ENCODE measurements at places on chromosomes 4 and X.
A peak's percentile ranks its signal among the peaks of the same experiment; 100 is the strongest.

DNA sequence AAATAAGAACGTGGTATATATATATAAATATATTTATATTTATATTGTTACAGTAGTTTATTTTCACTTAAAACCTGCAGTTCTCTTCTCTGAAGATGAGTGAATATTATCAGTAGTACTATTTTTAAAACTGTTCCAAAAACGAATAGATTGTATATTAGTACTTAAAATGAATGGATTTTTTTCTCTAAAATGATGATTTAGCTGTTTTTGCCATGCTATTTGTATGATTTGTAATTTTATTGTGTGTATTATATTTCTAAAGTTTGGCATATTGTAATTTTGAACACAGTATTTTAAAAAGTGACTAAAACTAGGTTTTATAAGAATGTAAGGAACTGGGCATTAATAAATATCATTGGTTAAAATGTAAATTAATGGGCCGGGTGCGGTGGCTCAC is 22.0 kb downstream of the TRAPPC11 start:
- DNase-seq = no peak

- no peak for DNase-seq
Measured at GRCh38 chrX:120677004-120677652, 47.3 kb upstream of the C1GALT1C1 start.

DNA sequence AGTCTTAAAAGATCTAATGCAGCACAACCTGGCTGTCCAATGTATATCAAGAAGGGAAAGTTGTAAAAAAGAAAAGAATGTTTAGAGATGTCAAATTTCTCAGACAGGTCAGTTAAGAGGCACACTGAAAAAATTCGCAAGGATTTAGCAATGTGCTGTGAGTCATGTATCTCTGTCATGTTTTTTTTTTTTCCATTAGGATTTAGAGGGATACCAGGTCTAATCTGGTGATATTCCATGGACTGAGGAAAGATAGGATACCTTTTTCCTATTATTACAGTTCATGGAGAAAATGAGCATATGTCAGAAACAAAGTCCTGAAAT is 815.4 kb upstream of the PCDH10 start:
- DNase-seq = no peak

GRCh38 chr4:88722828-88723227 is 25.2 kb upstream of the NAP1L5 start:
- no peak for DNase-seq

GRCh38 chrX:1533058-1533457 is 3.9 kb downstream of the P2RY8 start:
- DNase-seq = no peak

DNA sequence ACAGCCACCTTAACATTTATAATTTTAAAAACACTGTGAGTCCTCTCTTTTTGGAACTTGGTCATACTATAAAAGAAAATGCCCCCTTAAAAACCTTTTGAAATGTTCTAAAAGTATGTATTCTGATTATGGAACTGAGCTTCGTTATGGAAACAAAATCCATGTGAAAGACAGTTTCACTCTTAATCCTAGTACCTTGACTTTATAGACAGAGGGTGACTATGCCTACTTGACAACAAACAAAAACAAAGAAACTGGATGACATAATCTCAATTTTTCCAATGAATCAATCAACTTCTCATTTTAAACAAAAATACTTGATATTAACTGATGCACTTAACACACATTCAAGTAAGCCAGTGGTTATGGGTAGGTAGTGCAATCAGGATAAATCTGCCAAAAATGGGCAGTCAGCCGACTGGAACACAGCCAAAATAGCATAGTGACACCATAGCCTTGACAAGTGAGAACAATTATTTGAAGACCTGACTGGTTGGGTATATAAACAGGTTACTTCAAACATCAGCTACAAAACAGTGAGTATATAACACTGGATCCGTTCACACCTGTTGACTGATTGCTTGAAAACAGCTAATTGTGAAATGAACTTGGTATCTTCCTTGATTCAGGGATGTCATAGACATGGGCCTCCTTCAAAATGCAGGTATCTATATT is 265.5 kb downstream of the PPP3CA start:
- no peak for DNase-seq

GRCh38 chr4:48334900-48335384 is 6.4 kb upstream of the SLAIN2 start:
- DNase-seq = no peak

GRCh38 chr4:69764311-69764710 is 3.9 kb upstream of the SULT1B1 start:
- no peak for DNase-seq

DNA sequence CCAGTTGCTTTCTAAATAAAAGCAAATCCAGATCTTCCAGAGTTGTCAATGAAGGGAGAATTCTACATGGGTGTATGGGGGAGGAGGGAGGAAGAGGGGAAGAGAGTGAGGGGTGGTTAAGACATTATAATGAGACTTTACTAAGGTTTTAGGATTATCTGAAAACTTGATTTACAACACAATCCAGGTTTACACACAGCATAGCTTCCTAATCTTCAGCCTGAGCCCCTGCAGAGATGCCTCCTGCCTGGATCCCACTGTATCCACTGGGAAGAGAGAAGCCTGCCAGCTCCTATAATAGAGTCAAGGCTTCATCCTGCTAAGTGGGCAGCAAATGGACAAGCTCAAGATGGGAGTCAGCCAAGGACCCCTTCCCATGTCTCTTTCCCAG is 85.6 kb upstream of the KIT start:
- DNase-seq = no peak

DNA sequence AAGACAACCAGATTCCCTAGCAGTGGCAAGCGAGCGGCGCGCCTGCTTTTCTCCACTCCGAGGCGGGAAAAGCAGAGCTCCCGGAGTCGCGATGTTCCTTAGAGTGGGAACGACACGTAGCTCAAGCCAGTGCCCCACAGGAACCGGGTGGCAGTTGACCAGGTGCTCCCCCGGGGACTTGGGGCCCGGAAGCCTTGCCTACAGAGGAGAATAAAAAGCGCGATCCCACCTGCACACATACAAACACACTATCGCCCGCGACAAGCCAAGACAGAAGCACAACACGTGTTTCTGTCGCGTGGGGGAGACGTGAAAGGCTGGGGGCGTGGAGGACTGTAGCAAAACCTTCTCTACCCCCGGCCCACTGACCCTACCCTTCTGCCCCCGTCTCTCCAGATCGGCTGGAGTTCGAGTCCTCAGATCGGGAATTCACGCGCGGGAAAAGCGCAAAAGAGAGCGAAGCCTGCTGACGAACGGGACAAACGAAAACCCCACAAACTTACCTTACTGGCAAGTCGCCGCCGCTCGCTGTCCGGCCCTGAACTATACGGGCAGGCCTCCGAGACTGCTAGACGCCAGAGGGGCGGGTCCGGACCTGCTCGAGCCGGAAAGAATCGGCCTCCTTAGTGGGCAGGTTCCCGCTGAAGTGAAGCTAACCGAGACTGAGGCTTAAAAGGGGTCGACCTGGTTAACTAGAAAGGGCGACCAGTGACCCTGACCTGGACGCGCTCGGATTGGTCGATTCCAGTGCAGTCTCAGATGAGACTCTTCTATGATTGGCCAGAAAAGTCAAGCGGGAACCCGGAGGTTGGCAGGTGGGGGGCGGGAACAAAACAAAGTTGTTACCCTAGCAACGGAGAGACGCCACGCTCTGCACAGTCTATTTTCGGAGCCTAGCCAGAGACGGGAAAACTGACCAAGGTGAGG is at the start of the genes DNAAF6 and NUP62CL:
Gene DNAAF6, plus strand, starts transcription at position 842 of the 927 bp plus-strand sequence. CDS start 6,265 bp downstream, outside the sequence.
Gene NUP62CL, minus strand, starts transcription at position 664 of the 927 bp plus-strand sequence. CDS start 31,287 bp downstream, outside the sequence.
- peak; percentile 65 for DNase-seq

DNA sequence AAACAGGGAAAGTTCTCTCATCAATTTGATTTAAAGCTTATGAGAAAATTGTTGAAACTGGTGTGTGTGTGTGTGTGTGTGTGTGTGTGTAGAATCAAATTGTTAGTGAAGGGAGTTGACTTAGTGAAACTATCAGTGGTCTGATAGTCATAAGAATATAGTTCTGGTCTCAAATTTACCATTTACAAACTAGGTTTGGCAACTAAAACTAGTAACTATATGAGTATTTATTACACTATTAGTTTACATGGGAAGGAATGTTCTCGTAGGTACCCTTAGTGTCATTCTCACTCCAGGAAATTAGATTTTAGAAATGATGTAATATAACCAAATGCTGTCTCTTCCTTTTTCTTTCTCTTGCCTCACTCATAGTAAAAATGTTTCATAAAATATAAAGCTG is 11.9 kb downstream of the SULT1E1 start:
- DNase-seq = no peak

DNA sequence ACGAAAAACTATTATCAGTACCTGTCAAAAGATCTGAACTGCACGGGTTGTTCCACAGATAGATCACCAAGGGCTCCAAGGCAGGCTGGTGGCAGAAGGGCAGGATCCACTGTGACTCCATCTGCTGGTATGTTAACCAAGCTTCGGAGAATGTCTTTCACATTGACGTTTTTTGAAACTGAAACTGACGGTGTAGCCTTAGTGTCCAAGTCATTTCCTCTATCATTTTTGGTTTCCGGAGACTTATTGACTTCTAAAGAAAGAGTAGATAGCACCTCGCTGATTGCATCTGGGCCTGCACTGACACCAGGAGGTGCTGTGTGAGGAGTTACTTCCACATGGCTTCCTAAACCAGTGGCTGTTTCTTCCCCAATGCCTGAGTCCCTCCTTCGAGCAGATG is 186.9 kb downstream of the LRBA start:
- DNase-seq = no peak

Measured in left forelimb (tissue), 1 donor.